GM10248 (cell line): ENCODE measurements at places on chromosomes 11 and 22.

DNA sequence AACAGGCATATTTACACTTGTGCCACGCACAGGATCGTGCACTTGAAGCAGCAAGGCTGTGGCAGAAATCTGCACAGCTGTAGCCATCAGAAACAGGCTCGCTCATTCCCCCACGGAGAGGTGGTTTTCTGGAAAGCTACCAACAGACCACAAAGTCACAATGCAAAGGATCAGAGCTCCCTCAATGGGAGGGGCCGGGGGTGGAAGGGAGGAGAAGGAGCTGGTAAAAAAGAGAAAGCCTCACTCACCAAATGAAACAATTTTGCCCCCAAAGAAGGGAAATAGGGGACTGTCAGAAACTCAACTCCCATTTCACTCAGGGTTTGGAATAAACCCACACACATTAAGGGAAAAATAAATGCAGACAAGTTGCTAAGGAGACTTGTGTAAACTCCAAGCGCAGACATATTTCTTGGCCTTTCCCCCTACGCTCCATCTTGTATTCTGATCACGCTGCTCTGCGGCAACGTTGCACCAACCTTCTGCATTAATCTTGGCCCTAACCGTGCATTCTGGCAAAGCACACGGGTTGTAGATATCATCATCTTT is 43.2 kb upstream of the BLID start:
- no peak for DNase-seq

DNA sequence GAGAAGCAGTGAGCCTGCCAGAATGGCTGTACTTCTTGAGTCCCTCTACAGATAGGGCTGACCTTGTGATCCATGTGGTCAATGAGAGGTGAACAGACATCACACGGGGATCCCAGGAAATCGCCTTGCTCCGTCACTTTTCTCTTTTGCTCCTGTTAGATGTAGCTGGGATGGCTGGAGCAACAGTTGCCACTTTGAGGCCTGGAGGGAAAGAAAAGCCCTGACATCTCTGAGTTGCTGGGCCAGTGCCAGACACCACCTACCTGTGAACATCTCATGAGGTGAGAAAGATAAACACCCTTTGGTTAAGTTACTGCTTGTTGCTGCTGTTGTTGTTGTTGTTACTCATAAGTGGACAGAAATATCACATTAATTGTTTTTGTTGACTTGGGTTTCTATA is 840.3 kb downstream of the TBC1D22A start:
- DNase-seq: no peak

- DNase-seq: no peak
Observed at GRCh38 chr11:28528217-28528616, 420.0 kb downstream of the METTL15 start.

DNA sequence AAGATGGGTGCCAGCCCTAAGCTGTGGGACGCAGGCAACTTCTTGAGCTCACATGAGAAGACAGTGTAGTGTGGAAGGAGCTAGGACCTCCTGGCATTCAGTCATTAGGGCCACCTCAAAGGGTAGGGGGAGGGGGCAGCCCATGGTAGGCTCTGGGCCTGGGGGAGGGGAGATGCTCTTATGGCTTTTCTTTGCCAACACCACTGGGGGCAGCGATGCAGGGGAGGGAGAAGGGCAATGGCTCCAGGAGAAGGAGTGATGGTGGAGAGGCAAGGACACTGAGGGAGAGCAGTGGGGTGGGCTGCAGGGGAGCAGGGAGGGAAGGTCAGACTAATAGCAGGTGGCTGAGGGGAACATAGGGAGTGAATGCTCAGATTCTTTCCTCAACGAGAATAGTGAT is 63.3 kb upstream of the SUSD2 start:
- no peak for DNase-seq

- no peak for DNase-seq
Observed at GRCh38 chr22:19820880-19821522, 33.7 kb downstream of the GNB1L start.

GRCh38 chr11:95089620-95090542 is at the start of gene ENDOD1:
Gene ENDOD1, plus strand, starts transcription at chr11:95089846. Its CDS starts 82 bp downstream, at chr11:95089928.
- peak; percentile 91 for DNase-seq

DNA sequence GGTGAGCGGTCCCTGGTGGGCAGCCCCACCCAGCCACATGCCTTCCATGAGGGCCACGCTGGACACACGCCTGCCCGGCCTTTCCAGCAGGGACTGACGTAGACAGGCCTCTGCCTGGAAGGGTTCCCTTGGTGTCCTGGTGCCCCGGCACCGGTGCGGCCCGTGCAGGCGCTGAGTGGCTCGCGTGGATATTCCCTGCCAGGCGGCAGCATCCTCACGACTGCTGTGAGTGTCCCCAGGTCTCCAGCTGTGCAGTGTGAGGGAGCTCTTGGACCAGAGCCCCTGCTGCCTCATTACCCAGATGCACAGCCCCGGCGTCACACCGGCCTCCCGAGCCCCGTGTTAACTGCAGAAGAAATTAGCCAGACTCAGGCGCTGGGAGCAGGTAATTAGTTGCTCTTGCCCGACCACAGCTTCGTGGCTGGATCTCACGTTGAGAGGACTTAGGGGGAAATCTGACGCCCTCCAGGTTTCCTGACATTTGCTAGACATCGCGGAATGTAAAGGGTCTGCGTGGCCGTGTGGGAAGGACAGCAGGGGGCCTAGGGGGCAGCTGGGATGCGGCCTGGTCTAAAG is 1196.3 kb downstream of the BRD1 start:
- DNase-seq: no peak

GRCh38 chr11:100847696-100848216 is 160.7 kb downstream of the ARHGAP42 start:
- DNase-seq: no peak

GRCh38 chr11:11780858-11781257 is 60.9 kb upstream of the USP47 start:
- no peak for DNase-seq

DNA sequence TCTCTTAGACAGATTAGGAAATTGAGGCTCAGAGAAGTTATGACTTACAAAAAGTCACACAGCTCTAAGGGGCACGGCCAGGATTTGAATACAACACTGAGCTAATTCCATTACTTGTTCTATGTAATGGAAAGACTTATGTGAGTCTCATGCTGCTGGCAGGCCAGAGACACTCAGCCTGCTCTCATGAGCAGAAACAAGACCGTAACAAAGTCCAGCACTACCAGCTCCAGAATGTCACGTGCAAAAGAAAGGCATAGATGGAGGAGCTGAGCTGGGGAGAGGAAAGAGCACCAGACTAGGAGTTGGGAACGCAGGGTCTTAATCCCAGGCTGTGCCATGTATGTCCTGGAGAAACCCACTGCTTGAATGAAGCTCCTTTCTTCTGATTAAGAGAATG is 1.8 kb downstream of the CHRDL2 start:
- no peak for DNase-seq

GRCh38 chr11:6736495-6737121 is 35.2 kb downstream of the OR2AG2 start:
- DNase-seq: no peak

DNA sequence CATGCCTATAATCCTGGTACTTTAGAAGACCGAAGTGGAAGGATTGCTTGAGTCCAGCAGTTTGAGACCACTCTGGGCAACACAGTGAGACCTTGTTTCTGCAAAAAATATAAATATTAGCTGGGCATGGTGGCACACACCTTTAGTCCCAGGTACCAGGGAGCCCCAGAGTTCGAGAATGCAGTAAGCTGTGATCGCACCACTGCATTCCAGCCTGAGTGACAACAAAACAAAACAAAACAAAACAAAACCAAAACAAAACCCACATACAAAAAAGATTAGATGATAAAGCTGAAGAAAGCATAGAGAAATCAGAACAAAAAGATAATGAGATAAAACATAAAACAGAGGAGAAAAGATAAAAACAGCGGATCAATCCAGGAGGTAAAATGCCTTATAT is 62.1 kb downstream of the TCF20 start:
- DNase-seq: no peak

DNA sequence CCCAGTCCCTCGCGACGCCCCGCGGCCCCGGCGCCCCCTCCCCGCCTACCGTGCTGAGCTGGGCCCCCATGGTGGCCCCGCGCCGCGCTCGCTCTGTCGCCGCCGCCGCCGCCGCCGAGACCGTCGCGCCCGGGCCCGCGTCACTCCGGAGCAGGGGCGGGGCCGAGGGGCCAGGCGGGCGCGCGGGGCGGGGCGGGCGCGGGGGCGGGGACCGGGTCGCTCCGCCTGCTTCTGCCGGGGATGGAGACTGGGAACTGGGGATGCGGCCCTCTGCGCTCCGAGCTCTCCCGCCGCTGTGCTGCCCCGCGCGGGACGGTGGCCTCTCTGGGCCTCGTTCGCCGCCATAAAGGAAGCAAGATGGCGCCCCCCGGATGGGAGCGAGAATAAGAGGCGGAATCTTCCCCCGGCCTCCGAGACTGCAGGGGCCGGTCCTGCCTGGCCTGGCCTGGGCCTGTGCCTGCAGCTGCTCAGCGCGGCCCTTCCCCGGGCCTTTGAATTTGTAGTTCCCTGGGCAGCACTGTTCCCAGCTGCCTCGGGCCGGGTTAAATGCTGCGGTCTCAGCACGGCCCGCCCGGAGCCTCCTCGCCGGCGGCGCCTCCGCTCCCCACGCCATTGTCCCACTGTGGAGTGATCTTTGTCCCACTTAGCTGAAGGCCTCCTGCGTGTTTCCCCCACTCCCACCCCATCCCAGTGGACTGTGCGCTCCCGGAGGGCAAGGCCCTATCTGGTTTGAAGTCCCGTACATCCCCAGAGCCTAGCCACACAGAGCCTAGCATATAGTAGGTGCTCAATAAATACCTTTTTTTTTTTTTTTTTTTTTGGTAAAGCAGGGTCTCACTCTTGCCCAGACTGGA is at the start of gene CYB5R3:
CYB5R3 (minus strand) TSS at position 147 of the 854 bp plus-strand sequence; CDS start at position 70, 77 bp downstream.
- peak; percentile 95 for DNase-seq

DNA sequence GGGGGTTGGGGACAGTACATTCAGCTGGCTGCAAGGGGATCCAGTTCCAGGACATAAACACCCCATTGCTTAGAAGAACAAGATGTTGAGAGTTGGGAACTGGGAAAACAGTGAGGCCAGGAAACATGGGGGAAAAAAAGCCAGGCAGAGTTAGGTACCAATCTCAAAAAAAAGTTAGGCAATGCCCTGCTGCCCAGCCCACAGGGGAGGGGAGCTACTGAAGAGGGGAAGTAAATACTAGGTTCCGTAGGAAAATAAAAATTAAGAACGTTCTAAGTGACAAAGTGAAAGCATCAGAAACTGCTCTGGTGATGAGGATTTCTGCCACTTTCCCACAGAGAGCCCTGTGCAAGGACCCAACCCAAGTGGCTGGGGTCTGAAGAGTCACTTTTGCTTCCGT is 12.0 kb downstream of the SPTBN2 start:
- no peak for DNase-seq

GRCh38 chr11:116473206-116473769 is 299.5 kb downstream of the BUD13 start:
- no peak for DNase-seq

DNA sequence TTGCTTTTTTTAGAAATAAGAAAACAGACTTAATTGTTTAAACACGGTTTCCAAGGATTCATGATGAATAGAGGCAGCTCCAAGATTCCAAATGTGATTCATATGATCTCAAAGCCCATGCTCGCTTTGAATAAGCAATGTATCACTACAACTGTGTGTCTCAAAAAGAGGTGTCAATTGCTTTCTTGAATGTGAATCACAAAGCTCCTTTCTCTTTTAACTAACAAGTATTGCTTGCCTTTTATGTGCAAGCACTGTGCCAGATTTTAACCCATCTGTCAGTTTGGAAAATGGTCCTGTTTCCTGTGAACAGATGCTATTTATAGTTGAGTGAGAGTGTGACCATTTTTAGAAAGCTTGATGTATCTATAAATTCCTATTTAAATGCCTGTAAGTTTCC is 6.5 kb downstream of the OOSP1 start:
- DNase-seq: no peak

DNA sequence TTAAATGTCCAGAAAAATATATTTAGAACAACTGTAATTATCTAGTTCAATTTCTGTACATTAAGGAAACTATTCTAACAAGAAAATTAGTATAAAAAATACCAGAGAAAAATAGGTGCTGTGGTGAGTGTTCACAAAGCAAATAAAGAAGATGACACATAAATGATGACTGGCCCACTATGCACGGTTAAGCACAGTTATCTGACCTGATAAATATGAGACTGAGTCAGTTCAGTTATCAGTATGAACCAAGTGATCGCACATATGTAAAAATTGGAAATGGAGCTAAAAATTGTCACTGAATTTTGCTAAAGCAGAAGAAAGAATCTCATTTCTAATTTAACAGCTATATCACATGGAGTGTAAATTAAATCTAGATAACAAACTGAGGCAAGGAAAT is 18.8 kb upstream of the MAML2 start:
- no peak for DNase-seq

- no peak for DNase-seq
Observed at GRCh38 chr22:35621451-35621850, 4.3 kb upstream of the MB start.

- DNase-seq: no peak
Observed at GRCh38 chr11:61118406-61118805, 16.1 kb downstream of the CD5 start.

- no peak for DNase-seq
Observed at GRCh38 chr11:127055236-127055635, 54.7 kb upstream of the KIRREL3 start.

- no peak for DNase-seq
Observed at GRCh38 chr22:40020956-40021355, 26.2 kb downstream of the FAM83F start.

DNA sequence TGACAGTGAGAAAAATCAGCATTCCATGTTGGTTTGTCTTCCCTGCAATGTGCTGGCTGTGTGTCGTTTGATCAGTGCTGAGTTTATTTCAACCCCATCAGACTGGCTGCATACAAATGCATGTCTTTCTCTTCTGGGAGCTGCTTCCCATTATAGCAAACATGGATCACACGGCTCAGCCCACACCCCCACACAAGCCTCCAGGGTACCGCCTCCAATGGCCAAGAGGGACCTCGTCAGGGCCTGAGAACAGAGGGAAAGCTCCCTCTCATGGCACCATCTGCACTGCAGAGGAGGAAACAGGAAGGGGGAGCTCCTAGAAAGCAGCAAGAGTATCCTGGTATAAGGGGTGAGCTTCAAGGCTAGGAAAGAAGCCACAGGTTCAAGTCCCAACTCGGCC is 214.2 kb downstream of the LARGE1 start:
- no peak for DNase-seq

- no peak for DNase-seq
Observed at GRCh38 chr11:13140873-13141655, 131.9 kb downstream of the RASSF10 start.
